Large intestine (tissue), 12 donors: ENCODE measurements at places on chromosomes 6 and 20. TPM values are rescaled to one million over a fixed set of nuclear protein-coding genes. Genes with fewer than 3 reads are reported as not detected.

LINC00237 gene
- polyA plus RNA-seq, result not detected

LST1 gene
- polyA plus RNA-seq, result 19.8 TPM

HTR1B gene
- polyA plus RNA-seq, result 1.2 TPM

BPIFB1 gene
- polyA plus RNA-seq, result not detected

COL21A1 gene
- 9.9 TPM for polyA plus RNA-seq

C6orf52 gene
- 12.7 TPM for polyA plus RNA-seq

TOX2 gene
- polyA plus RNA-seq, result 4.7 TPM

OVOL2 gene
- polyA plus RNA-seq, result 4.4 TPM

SEMG1 gene
- not detected for polyA plus RNA-seq

HUS1B gene
- polyA plus RNA-seq, result 0.34 TPM

OR12D3 gene
- polyA plus RNA-seq, result not detected

SLC52A3 gene
- 11.3 TPM for polyA plus RNA-seq

EZR gene
- polyA plus RNA-seq, result 270 TPM

ZBTB24 gene
- 10.7 TPM for polyA plus RNA-seq

KHDC1L gene
- 0.13 TPM for polyA plus RNA-seq

REV3L gene
- polyA plus RNA-seq, result 23.2 TPM

TUBB2B gene
- polyA plus RNA-seq, result 54.3 TPM

GABRR1 gene
- 0.06 TPM for polyA plus RNA-seq

SLC24A3 gene
- polyA plus RNA-seq, result 9.9 TPM

TRIM15 gene
- polyA plus RNA-seq, result 51.7 TPM

MMP24 gene
- 3.9 TPM for polyA plus RNA-seq

KIAA1755 gene
- polyA plus RNA-seq, result 8.4 TPM

PAK5 gene
- polyA plus RNA-seq, result 1.6 TPM

SPATA25 gene
- 17.3 TPM for polyA plus RNA-seq

BPIFA1 gene
- polyA plus RNA-seq, result not detected

EPB41L2 gene
- polyA plus RNA-seq, result 75.0 TPM

HEY2 gene
- polyA plus RNA-seq, result 1.8 TPM

DCDC2 gene
- 8.3 TPM for polyA plus RNA-seq

GSTA3 gene
- 0.12 TPM for polyA plus RNA-seq

MCHR2 gene
- polyA plus RNA-seq, result 0.04 TPM

MOXD1 gene
- 13.6 TPM for polyA plus RNA-seq

WFDC5 gene
- not detected for polyA plus RNA-seq

AKAP12 gene
- polyA plus RNA-seq, result 62.7 TPM

FGD2 gene
- 15.5 TPM for polyA plus RNA-seq

GLP1R gene
- polyA plus RNA-seq, result 0.84 TPM

FKBP1C gene
- polyA plus RNA-seq, result 1.2 TPM

PAX1 gene
- polyA plus RNA-seq, result not detected

NKX2-2 gene
- 4.1 TPM for polyA plus RNA-seq

EPPIN gene
- not detected for polyA plus RNA-seq

ABRACL gene
- polyA plus RNA-seq, result 97.2 TPM

PRPH2 gene
- 1.5 TPM for polyA plus RNA-seq

PTPRT gene
- polyA plus RNA-seq, result 0.78 TPM

DPPA5 gene
- not detected for polyA plus RNA-seq

MUCL3 gene
- 0.04 TPM for polyA plus RNA-seq

SRMS gene
- 0.16 TPM for polyA plus RNA-seq

CDC25B gene
- 34.3 TPM for polyA plus RNA-seq
